ENCODE measurements at places on chromosomes 5 and 9.

- DNase-seq: no peak
These were observed 81.2 kb upstream of the UBTD2 start for GRCh38 chr5:172364773-172365172.

- DNase-seq: no peak
These were observed 52.2 kb downstream of the EXOSC2 start for GRCh38 chr9:130745829-130746228.

- no peak for DNase-seq
These were observed 48.4 kb downstream of the ZNF608 start for GRCh38 chr5:124697933-124698591.

DNA sequence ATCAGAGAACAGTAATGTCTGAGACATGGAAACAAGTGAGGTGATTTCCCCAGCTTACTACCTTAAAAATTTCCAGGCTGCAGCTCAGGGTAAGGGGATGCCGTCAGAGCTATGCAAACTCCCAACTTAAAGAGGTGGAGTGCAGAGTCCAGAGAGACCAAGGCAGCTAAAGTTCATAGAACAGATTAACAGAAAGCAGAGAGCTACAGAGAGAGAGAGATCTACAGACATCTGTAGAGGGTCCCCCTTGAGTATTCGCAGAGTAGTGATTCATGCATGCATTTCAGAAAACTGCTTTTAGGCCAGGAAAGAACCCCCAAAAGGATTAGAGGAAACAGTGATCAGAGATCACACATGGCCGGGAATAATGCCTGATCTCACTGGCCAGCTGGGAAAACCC is 306.2 kb upstream of the PUM3 start:
- no peak for DNase-seq
